Pericardium fibroblast (primary cell): ENCODE measurements at places on chromosomes 11 and 22. TPM values are rescaled to one million over a fixed set of nuclear protein-coding genes. Genes with fewer than 3 reads are reported as not detected.

Gene BTG4
- total RNA-seq: not detected in 2 replicates

Gene TNNT3
- total RNA-seq: 12.3 and 28.9 TPM in 2 replicates

Gene FOSL1
- total RNA-seq: 4.9 and 8.5 TPM in 2 replicates

Gene CEP126
- 0.93 and 1.5 TPM in 2 replicates for total RNA-seq
